Suppressor macrophage treated with lipopolysaccharide for 1 hour (primary cell): ENCODE measurements at places on chromosomes 7 and 10.

GRCh38 chr7:149255174-149255573, 6.8 kb upstream of the ZNF783 start:
- no peak for DNase-seq

- DNase-seq: no peak
Measured at GRCh38 chr7:74267756-74268565, 13.8 kb upstream of the RFC2 start.

DNA sequence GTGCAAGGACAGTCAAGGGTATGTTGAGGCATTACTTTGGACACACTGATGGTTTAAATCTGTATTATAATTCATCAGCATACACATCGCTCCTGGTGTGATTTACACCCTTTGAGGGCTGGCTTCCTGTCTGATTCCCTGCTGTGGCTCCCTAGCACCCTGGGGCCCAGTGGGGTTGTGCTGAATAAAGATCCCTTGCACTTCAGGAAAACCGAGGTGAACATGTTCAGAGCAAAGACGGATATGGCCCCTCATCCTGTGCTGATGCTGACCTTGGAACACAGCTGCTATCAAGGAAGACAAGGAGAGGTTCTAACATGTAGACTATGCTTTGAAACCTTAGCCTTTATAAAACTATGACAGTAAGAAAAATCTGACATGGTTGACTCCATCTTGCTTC, 84.6 kb upstream of the UNC5B start:
- no peak for DNase-seq

GRCh38 chr7:116438267-116438666, 61.3 kb upstream of the CAV2 start:
- DNase-seq: no peak

DNA sequence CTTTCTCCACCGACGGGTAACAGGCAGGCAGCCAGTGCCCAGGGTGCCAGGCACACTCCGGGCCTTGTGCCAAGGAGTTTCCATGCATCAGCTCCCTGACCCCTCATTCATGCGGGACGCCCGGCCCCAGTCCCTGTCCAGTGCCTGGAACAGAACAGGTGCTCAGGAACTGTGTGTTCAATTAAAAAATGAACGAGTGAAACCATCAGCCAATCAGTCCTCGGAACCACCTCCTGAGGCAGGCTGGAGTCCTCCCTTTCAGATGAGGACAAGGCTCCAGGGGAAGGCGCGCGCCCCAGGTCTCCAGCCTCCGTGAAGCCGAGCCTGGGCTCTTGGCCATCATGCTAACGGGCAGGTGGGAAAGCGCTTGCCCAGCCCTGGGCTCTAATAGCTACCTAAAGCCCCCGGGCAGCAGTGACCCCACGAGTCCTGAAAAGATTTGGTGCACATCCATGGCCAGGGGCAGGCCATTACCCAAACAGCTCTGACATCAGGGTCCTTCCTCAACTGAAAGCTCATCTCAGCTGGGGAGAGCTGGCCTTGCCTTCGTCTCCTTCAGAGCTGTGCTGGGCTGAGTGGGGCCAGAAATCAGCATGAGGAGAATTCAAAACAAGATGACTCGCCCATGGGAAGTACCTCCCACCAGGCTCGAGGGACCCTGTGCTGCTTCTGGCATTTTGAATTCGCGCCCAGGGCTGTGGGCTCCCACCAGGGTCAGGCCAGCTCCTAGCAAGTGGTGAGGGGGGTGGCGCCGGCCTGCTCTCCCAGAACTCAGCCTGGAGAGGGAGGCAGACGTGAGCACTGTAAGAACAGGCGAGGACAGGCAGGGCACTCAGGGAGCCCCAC, 200.5 kb downstream of the MAD1L1 start:
- DNase-seq: no peak

DNA sequence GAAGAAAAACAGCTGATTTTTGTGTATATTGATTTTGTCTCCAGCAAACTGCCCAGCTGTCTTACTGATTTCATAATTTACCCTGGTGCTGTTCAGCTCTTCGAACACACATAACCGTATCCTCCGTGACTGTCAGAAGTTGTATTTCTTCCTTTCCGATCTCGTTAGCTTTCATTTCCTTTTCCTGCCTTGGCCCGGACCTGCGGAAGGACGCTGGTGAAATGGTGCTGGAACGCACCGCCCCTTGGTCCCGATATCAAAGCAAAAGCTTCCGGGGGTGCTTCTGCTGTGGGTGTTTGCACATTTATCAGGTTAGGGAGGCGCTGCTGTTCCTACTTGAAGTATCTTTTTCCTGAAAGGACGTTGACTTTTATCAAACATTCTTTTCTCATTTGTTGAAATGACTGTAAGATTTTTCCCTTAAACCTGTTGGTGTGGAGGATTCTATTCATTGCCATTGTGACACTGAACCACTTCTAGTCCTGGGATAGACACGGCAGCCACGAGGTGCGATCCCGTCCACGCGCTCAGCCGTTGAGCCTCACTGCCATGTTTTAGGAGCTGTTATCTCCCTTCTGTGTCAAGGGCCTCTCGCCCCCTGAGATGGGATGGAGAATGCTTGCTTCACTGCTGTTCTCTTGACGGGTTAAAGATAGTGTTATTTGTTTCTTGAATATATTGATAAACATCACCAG, 72.6 kb downstream of the FOXL3 start:
- peak; percentile 32 for DNase-seq

- DNase-seq: peak; percentile 90
Measured at GRCh38 chr7:87220026-87220733, 648 bp upstream of the TMEM243 start.

DNA sequence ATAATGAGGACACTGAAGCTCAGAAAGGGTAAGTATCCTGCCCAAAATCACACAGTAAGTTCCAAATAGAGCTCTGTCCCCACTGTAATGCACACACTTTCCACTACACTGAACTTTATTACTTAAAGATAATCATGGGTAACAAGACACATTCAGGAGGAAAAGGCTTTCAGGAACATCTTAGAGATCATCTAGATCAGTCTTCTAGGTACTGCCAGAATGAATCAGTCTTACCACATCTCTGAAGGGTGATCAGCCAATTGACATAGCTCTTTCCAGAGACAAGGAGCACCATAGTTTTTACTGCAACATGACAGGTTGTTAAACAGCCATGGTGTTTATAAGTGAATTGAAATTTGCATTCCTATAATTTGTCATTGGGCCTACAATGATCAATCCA, 5.4 kb upstream of the HERPUD2 start:
- no peak for DNase-seq

- DNase-seq: peak; percentile 58
Measured at GRCh38 chr7:3065724-3066143, 22.1 kb upstream of the CARD11 start.

GRCh38 chr7:81210137-81211064, 291.6 kb upstream of the SEMA3C start:
- DNase-seq: no peak

- DNase-seq: peak; percentile 59
Measured at GRCh38 chr7:135553346-135553745, 4.4 kb upstream of the NUP205 start.

DNA sequence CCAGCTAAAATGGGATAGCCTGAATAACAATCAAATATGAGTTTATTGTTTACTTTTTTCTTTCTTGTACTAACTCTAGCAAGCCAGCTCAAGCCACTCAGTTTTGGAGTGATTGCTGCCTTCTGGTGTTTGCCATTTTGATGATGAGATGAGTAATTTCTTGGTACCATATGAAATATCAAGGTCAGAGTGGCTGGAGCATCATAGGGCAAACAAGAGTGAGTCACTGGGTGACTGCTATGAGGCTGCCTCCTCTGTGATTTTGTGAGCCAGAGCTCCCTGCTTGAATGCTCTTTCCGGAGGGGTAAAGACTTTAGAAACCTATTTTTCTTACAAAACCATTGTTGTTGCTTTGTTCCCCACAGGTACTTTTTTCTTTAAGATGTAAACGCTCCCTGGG, 295.6 kb downstream of the PRKG1 start:
- no peak for DNase-seq

- DNase-seq: no peak
Measured at GRCh38 chr10:124867304-124867703, 65.7 kb downstream of the ABRAXAS2 start.

- no peak for DNase-seq
Measured at GRCh38 chr10:63477927-63478326, 12.2 kb upstream of the JMJD1C start.

GRCh38 chr10:108911814-108912541, 1011.3 kb downstream of the XPNPEP1 start:
- no peak for DNase-seq

DNA sequence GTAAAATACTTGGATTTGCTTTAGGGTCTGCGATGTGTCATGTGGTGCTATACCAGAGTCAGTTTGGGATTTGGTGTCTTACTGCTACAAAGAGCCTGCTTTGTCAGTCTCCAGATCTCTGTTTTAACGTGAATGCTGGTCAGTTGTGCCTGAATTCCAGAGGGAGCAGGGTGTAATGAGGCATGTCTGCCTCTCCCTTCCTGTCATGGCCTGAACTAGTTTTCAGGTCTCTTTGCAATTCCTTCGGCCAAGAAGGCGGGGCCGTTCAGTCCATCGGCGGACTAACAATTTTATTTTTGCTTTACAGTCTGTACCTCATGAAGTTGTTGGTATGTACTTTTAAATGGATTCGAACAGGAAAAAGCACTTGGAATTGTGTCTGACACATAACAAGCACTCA, 465.1 kb upstream of the ADARB2 start:
- DNase-seq: no peak

DNA sequence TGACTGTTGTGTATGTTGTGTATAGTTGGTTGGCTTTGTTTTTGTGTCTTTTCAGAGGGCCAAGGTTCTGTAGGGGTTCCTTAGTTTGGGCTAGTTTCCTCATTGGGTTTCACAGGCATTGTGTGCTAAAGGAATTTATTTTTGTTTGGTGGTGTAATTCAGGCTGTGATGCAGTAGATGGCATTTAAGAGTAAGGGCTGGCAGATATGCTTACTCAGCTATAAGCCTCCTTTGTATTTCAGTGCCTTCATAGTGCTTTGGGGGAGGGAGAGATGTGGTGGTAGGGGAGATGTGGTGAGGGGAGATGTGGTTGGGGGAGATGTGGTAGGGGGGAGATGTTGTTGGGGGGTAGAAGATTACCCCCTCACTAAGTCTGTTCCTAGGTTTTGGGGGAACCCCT, 91.7 kb downstream of the SLC25A40 start:
- DNase-seq: no peak

DNA sequence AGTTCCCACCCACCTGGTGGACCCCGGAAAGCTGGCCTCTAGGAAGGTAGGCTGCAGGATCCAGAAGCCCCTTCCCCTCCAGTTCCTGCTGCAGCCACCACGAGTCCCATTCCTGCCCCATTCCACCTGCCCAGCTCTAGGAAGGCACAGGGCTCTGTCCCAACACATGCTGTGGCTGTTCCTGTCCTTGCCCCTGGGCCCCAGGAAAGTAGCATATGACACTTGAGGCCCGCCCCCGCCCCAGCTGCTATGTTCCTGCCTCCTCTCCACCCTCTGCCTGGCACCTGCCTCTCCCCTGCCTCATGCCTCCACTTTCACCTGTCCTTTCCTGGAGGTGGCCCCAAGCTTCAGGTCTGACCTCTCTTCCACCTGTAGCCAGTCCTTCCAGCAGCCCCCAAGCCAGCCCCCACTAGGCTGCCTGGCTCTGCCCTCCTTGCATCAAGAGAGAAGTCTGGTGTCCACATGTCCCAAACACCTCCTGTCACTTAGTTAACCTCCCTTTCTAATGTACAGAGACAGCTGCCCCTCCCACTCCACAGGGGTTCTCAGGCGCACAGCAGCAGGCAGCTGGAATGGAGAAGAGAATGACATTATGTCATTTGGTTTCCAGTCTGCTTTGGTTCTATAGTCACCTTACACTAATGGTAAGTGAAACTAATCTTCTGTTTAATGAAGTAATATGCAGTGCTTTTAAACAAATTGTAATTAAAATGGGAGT, 22.7 kb downstream of the YKT6 start:
- no peak for DNase-seq

- DNase-seq: no peak
Measured at GRCh38 chr10:67257427-67258144, 331.8 kb downstream of the LRRTM3 start.

- DNase-seq: no peak
Measured at GRCh38 chr10:106011250-106011649, 1153.3 kb downstream of the SORCS1 start.

DNA sequence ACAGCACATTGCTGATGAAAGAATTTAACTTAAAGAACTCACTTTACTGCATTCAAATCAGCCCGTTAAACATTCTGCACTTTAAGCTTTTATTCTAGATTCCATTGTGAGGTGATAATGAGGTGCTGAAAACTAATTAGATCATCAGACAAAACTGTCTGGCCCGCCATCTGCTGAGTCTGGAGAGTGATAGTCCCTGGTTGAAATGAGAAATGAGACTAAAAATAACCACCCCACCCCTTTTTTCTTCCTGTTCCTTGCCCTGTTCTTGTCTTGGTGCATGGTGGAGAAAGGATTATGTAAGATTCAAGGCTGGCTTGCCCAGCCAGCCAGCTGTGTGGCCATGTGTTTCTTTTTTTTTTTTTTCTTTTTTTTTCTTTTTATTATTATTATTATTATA, 277.0 kb upstream of the COBL start:
- DNase-seq: no peak

DNA sequence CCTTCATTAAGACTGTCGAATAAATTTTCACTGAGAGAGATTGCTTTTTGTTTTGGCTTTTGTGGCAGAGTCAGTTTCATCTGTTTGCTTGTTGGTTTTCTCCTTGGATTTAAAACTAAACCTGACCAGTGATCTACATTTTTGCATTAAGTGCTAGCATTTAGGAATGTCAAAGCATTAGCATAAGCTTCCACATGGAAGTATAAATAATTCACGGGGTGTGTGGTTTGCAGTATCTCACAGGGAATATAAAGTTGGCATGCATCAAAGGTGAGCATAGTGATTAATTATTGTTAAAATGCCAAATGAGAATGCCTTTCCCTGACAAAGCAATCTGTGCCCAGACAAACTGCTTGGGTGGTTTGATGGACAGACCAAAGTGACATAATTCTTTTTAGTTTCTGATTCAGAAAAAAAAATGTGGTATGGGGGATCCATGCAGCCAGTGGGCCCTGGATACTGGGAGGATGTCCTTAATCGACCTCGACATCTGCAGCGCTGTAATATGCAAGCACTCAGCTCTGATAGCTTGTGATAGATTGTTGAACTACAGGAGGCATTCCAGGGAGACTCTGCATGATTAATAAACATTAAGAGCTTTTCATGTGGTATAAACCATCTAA, 339.3 kb upstream of the POM121L12 start:
- DNase-seq: no peak
